ENCODE measurements at places on chromosomes 1 and 21. TPM values are rescaled to one million over a fixed set of nuclear protein-coding genes. Genes with fewer than 3 reads are reported as not detected.

DNA sequence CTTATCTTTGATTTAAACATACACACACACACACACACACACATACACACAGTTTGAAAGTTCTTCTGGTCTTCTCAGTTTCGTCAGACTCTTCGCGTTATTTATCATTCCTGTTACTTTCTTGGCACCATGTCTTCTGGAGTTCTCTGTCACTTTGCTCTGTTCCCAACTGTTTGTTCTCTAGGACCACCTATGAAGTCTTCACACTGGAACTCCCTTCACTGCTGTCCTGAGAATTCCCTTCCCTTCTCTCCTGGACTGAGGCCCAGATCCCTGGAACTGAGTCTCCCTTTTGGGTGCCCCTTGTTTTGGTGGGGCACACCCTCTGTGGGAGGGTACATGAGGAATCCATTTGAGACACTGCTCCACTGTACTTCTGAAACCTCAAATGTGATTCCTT, 30.5 kb downstream of the ALG14 start:
- H3K4me3 ChIP-seq, result no peak overlapping the region
- DNase-seq, result no peak
- H3K27ac ChIP-seq, result no peak overlapping the region
- no peaks in the 10 kb centered on the region for H3K27me3 ChIP-seq
- no peaks in the 10 kb centered on the region for H3K4me1 ChIP-seq

GRCh38 chr21:45973475-45974072, 8.0 kb upstream of the COL6A1 start:
- peak overlapping the region; percentile 73 for H3K27ac ChIP-seq
- H3K4me1 ChIP-seq, result peaks cover 5% of the 10 kb centered on the region
- H3K4me3 ChIP-seq, result peak overlapping the region; percentile 93
- no peaks in the 10 kb centered on the region for H3K36me3 ChIP-seq
- DNase-seq, result peak; percentile 74

- peak overlapping the region; percentile 89 for H3K27ac ChIP-seq
- no peak for DNase-seq
- H3K36me3 ChIP-seq, result no peaks in the 10 kb centered on the region
- no peaks in the 10 kb centered on the region for H3K27me3 ChIP-seq
- H3K4me1 ChIP-seq, result peaks cover 14% of the 10 kb centered on the region
Measured at GRCh38 chr1:156291226-156292061, 4.0 kb downstream of the GLMP start.

GRCh38 chr1:154746622-154747299, 123.3 kb downstream of the KCNN3 start:
- DNase-seq, result no peak
- peak overlapping the region; percentile 75 for H3K4me3 ChIP-seq
- H3K27ac ChIP-seq, result peak overlapping the region; percentile 89
- H3K27me3 ChIP-seq, result no peaks in the 10 kb centered on the region
- H3K4me1 ChIP-seq, result peaks cover 47% of the 10 kb centered on the region
- H3K36me3 ChIP-seq, result no peaks in the 10 kb centered on the region

- peaks cover 26% of the 10 kb centered on the region for H3K4me1 ChIP-seq
- no peak for DNase-seq
- H3K36me3 ChIP-seq, result peaks cover 37% of the 10 kb centered on the region
- no peak overlapping the region for H3K27ac ChIP-seq
- no peak overlapping the region for H3K4me3 ChIP-seq
- no peaks in the 10 kb centered on the region for H3K27me3 ChIP-seq
Measured at GRCh38 chr1:6858596-6858995, 73.3 kb downstream of the CAMTA1 start.

DNA sequence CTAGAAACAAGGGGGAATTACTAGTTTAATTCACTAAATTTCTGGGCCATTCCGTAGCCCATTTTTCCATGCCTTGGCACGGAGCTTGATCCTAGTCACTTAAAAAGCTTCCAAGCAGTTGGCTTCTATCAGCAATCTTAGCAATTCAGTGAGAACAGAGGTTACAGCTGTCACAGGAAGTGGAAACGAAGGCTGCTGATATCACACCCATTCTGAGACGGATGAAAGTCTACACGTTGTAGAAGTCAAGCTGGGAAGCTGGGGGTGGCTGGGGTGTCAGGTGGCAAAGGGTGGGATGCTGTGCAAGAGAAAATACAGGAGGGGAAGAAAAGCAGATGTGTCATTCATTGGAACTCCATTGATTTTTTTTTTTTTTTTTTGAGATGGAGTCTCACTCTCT, 11.8 kb upstream of the STMN1 start:
- peaks cover 25% of the 10 kb centered on the region for H3K4me1 ChIP-seq
- peak overlapping the region; percentile 7 for H3K27ac ChIP-seq
- no peaks in the 10 kb centered on the region for H3K27me3 ChIP-seq
- no peak for DNase-seq

DNA sequence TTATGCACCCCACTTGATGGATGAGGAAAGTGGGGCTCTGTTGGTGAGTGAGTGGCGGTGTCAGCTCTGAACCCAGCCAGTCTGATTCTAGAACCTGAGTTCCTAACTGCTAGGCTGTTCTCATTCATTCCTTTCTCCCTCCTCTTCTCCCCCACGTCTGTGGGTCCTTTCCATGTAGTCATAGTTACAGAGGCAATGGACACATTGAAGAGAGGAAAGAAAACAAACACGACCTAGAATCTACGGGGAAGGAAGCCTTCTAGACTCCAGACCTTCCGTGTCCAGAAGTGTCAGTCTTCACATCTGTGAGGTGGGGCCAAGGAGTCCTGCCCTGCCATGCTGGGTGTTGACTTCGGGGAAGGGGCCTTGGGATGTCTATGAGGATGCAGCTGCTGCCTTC, 115.8 kb upstream of the WNT4 start:
- H3K27me3 ChIP-seq, result peaks cover 11% of the 10 kb centered on the region
- no peaks in the 10 kb centered on the region for H3K36me3 ChIP-seq
- H3K4me3 ChIP-seq, result no peak overlapping the region
- peaks cover 6% of the 10 kb centered on the region for H3K4me1 ChIP-seq
- no peak for DNase-seq
- H3K27ac ChIP-seq, result no peak overlapping the region

- H3K4me1 ChIP-seq, result no peaks in the 10 kb centered on the region
- peaks cover 3% of the 10 kb centered on the region for H3K27me3 ChIP-seq
- H3K27ac ChIP-seq, result no peak overlapping the region
- H3K36me3 ChIP-seq, result no peaks in the 10 kb centered on the region
Measured at GRCh38 chr1:194477908-194478307, 1291.5 kb upstream of the B3GALT2 start.

- peaks cover 43% of the 10 kb centered on the region for H3K4me1 ChIP-seq
- no peaks in the 10 kb centered on the region for H3K27me3 ChIP-seq
- peak overlapping the region; percentile 99 for H3K4me3 ChIP-seq
- H3K27ac ChIP-seq, result peak overlapping the region; percentile 80
- peaks cover 13% of the 10 kb centered on the region for H3K36me3 ChIP-seq
- DNase-seq, result no peak
Measured at GRCh38 chr1:147171399-147172167, 687 bp downstream of the PRKAB2 start.

DNA sequence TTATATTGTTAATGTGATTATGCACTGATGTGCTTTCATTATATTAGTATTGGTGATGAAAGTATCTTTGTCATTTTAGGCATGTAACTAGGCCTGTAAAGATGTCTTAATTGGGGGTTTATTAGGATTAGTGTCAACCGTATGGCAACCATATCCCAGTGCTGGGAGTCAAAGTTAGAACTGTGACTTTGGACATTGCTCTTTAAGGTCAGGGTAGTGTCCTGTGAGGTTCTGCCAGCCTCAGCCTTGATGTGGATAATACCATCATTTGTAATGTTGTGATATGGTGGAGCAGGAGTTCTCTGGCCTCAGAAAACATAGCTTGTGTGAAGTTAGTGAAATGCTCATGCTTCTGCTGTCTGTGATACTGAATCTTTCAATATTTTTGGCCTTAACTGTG, 59.4 kb downstream of the LAMC1 start:
- DNase-seq, result no peak
- H3K27me3 ChIP-seq, result peaks cover 2% of the 10 kb centered on the region
- no peaks in the 10 kb centered on the region for H3K4me1 ChIP-seq

The MYBPHL gene
- not detected for total RNA-seq

The CLIC6 gene
- 0.44 TPM for total RNA-seq

The IL20 gene
- total RNA-seq, result not detected

The REN gene
- not detected for total RNA-seq

The AMPD1 gene
- not detected for total RNA-seq

Data from naive thymus-derived CD8-positive, alpha-beta T cell (primary cell).